Articular chondrocyte of knee joint (primary cell): ENCODE measurements at places on chromosomes 16 and 17. TPM values are rescaled to one million over a fixed set of nuclear protein-coding genes. Genes with fewer than 3 reads are reported as not detected.

Gene PCTP
- total RNA-seq = 11.0 and 14.6 TPM in 2 replicates

Gene ZNRF1
- total RNA-seq = 18.3 and 19.9 TPM in 2 replicates

Gene CD7
- not detected in 2 replicates for total RNA-seq

Gene QRICH2
- 2.3 and 2.4 TPM in 2 replicates for total RNA-seq

Gene AHSP
- total RNA-seq = not detected in 2 replicates

Gene PROCA1
- total RNA-seq = 0.54 and 0.78 TPM in 2 replicates

Gene PLD2
- 17.4 and 18.2 TPM in 2 replicates for total RNA-seq

Gene SLC9A5
- 0.86 and 1.0 TPM in 2 replicates for total RNA-seq

Gene ACSF2
- total RNA-seq = 16.6 and 17.2 TPM in 2 replicates

Gene CD300A
- total RNA-seq = not detected in 2 replicates

Gene FAM117A
- total RNA-seq = 3.3 and 3.6 TPM in 2 replicates

Gene SLC12A3
- total RNA-seq = not detected in 2 replicates

Gene PPY
- total RNA-seq = not detected in 2 replicates

Gene EFNB3
- 0.54 and 0.91 TPM in 2 replicates for total RNA-seq

Gene ZSCAN10
- total RNA-seq = not detected in 2 replicates

Gene TP53TG3
- not detected in 2 replicates for total RNA-seq
